ENCODE measurements at places on chromosomes 1 and 21.
A peak's percentile ranks its signal among the peaks of the same experiment; 100 is the strongest.

- DNase-seq: no peak
Measured at GRCh38 chr1:118842452-118843201, 145.5 kb downstream of the TBX15 start.

DNA sequence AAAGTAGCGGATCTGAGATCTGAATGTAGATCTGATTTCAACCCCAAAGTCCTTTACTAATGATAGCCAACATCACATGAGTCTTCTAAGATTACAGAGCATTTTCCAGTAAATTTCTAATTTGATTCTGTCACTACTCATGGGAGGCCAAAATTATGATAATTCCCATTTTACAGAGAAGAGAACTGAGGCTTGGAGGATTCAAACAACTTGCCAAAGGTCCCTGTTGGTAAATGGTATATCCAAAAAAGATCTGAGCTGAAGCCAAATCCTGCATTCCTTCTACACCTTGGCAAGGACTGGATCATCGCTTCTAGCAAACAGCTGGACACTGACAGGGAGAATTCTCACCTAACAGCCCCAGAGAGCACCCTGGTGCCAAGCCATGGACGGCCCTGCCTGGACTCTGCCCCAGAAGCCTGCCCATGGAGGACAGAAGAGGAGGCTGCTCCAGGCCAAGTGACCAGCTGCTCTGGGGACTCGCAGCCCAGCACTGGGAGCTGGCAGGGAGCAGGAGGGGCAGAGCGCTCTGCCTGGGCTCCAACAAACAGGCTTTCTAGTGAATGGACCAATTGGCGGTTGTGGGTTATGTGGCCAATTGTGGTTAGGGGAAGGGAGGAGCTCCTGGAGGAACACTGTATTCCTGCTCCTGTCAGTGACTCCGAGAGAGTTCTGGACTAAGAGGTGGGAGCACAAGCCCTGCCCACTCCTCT, 6.4 kb upstream of the CSF1 start:
- DNase-seq: peak; percentile 88

DNA sequence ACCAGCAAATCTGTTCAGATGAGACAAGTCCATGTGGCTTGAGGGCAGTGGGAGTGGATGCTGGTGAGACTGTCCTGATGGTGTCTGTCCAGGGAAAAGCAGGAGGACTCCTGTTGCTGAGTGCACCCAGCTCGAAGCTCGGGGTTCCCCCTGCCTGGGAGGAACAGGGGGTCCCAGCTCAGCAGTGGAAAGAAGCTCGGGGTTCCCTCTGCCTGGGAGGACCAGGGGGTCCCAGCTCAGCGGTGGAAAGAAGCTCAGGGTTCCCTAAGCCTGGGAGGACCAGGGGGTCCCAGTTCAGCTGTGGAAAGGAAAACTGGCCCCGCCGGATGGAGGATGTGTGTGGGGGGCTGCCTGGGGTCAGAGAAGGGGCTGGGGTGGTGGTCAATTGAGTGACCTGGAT, 39.1 kb downstream of the CRYAA start:
- no peak for DNase-seq

DNA sequence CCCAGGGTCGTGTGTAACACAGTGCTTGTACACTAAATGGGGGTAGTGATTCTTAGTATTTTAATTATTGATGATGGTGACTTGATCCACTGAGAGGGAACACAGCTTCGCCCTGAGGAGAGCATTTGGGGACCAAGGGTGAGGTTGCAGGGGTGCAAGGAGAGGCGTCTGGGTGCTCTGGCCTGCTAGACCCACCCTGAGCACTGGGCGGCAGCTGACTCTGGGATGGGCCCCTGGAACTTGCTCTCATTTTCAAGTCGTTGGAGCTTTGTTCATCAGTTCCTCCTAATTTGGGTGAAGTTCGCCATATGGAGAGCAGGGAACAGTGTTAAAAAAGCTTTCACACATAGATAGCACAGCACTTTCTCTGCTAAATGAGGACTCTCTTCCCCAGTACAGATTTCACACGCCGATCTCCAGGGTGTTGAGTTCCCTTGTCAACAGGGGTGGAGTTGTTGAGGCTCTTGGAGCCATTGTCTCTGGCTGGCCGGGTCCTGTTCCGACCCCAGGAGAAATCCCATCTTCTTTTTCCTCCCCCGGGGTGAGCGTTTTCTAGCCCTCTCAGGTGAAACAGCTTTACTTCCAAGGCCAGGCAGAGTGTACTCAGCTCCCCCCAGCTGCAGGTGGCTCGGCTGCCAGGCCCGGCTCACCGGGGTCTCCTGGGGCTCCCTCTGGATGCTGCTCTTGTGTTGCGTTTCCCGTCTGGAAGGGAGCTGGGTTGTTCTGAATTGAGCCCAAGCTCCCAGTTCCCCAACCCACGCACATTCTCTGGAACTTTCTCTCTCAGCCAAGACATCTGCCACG, 367.4 kb downstream of the RPS6KC1 start:
- no peak for DNase-seq

DNA sequence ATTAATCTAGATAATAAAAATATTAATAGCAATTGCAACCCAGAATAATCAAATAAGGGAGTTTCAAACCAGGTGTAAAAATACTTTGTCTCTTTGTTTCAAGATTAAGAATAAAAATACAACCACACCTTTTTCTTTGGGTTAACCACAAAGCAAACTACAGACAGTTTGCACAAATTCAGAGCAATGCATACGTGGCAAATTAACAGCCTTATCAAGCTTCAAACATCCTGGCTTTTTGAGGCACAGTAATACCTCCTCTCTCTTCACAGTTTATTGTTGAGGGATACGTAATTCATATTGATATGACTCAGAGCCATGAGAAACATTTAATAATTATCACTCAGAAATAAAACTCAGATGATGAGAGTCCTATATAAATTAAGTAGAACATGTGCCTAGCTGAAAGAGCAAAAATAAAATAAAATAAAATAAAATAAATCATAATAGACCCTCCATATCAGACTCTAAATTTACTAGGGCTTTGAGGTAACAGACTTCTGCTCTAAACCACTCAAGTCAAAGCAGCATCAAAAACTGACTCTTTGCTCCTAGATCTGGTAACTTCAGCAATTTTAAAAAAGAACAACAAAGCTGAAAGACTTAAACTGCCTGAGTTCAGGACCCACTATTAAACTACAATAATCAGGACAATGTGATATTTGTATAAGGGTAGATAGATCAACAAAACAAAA, 11.4 kb downstream of the EDEM3 start:
- no peak for DNase-seq

DNA sequence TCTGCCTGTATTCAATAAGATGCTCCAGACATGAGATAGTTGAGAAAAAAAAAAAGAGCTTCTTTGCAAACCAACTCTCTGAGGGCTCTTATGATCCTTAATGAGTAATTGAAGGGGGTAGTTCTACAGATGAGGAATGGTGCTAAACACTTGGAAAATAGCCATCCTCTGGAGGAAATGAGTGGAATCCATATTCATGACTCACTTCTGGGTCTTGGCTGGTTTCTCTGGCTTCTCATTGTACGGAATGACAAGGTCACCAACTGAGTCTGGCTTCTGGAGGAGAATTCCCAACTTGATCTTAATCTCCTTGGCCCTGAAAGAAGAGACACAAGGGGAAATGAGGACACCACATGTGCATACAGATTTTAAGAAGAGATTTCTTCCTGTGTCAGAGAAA, 34.7 kb downstream of the RGS5 start:
- no peak for DNase-seq
